CD4-positive, CD25-positive, alpha-beta regulatory T cell (primary cell): ENCODE measurements at places on chromosomes 1 and 21.

GRCh38 chr21:32371913-32372314 is 20.9 kb downstream of the URB1 start:
- DNase-seq = peak; percentile 10

- DNase-seq = no peak
Observed at GRCh38 chr21:16532840-16533239, 803.1 kb downstream of the USP25 start.

- no peak for DNase-seq
Observed at GRCh38 chr1:43711049-43711448, 3.7 kb downstream of the ST3GAL3 start.

DNA sequence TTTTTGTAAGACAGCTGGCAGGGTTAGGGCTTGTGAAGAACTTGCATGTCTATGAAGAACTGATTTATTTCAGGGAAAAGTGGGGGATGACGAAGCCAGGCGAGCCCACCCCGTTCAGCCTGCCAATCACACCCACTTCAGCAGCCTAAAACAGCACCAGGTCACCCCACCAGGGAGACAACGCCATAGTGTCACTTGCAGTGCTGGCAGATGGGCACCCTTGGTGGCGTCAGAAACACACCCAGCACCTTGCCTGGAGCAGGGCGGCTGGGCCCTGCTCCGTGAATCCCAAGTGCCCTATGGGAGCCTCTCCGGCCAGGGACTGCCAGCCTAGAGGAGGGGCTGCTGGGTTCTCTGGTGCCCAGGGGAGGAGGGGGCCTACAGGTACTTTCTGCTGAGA is 5.0 kb upstream of the NADK start:
- DNase-seq = no peak

DNA sequence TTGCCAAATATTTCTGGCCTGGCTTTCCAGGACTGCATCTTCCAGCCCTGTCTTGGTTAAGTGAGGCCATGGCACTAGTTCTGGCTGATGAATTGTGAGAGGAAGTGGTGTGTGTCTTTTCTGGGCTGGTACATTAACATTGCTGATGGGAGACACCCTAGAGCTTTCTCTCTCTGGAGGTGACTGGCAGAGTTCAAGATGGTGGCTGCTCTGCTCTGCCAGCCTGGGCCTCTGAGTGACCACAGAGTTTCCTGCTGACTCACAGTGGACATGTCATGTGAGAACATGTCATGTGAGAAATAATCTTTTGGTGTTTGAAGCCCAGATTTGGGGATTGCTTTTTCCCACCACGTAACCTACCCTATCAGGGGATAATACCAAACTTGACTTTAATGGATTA is 218.0 kb upstream of the KIAA0040 start:
- no peak for DNase-seq

DNA sequence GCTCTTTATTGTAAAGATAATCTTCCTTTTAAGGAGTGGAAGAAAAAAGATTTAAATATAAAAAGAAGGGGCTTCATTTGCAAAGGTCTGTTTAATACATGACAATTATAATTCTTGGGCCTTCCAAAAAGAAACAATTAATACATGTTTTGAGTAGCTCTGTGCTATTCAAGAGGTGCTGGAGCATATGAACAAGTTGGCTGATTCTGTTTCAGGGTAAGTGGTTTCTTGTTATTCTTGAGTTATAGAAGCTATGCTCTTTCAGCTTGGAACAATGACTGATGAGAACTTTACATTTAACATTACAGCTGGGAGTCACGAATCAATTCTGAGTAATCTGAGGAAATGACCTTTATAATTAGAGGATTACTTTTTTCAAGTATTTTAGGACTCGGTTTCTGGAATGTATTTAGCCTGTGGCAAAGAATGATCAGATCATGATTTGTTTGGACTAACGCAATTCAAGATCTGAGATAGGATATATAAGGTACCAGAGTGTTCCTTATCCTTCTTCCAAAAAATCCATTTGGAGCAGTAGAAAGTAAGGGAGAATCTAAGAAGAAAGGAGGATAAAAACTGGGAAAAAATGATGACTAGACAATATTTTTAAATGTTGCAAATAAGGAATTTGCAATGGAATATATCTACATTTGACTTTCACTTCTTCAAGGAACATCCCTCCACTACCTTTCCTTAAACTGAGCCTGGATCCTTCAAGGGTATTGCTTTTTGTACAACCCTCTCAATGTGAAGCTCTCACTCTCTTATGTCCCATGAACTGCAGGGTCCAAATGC is 77.1 kb upstream of the KCTD3 start:
- no peak for DNase-seq

DNA sequence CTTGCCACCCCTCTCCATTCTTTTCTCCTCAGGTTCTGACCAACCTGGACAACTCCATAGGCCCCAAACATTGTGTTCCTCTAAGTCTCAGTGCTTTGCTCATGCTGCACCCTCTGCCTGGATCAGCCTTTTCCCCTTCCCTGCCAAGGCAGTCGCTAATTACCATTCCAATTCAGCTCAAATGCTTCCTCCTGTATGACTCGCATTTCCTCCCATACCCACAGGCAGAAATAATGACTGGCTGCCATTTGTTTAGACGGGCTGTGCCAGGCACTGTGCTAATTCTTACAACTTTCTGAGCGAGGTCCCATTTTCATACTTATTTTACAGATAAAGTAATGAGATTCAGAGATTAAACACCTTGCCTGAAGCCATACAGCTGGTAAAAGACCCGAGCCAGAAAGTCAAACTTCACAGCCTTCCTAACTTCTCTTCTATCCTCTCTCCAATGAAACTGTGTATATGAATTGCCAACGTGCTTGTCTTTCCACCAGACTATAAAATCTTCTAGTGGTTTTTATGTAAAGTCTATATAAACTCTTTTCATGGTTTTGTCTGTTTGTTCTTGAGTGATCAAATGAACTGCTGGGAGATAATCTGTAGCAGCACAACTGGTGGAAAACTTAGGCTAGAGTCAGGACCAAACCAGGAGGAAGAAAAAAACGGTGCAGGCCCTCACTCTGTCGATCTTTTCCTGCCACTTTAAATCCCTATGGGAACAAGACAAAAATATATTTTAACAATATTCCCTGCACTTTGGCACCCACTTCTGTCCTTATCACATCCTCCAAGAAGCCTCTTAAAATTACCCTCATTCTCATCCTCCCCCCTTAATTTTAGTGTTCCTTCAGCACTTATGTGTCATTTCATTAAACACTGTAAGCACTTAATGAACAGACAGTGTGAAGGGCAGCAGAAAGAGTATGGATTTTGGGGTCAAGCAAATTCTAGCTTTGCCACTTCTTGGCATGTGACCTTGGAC is 33.7 kb downstream of the RAB3B start:
- DNase-seq = no peak

DNA sequence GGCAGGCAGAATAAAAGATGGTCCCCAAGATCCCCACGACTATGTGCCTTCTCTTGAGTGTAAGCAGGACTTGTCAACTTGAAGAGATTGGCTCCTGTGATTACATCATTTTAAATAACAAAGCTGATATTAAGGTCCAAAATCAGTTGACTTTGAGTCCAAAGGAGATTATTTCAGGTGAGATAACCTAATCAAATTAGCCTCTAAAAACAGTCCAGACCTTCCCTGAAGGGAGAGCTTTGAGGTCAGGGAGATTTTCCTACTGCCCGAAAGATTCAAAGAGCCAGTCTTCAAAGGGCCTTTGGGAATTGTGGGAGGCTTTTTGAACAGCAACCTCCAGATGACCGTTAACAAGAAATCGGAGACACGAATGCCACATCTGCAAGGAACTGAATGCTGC is 51.5 kb upstream of the NCAM2 start:
- DNase-seq = no peak

GRCh38 chr1:212101251-212101650 is 65.7 kb downstream of the DTL start:
- no peak for DNase-seq
